GM23248 (cell line): ENCODE measurements at places on chromosomes 3 and 15. TPM values are rescaled to one million over a fixed set of nuclear protein-coding genes. Genes with fewer than 3 reads are reported as not detected.

DNA sequence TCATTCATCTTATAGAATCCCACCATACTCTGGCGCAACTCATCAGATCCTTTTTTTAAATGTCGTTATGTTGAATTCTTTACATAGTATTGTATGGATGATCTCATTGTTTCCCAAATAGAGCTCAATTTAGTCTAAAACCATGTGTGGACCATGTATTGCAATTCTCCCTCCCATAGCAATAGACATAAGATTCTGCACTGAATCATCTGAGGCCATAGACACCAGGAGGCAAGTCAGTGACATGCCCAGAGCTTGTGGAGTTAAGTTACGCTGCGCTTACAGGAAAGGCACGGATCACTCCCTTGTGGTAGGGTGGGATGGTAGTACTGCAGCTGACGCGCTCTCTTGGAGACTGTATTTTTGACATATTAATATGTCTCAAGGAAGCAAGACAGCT, 211.0 kb downstream of the GABRB3 start:
- H3K27ac ChIP-seq = no peak overlapping the region
- H3K36me3 ChIP-seq = no peaks in the 10 kb centered on the region
- H3K4me3 ChIP-seq = no peak overlapping the region
- no peaks in the 10 kb centered on the region for H3K27me3 ChIP-seq

DNA sequence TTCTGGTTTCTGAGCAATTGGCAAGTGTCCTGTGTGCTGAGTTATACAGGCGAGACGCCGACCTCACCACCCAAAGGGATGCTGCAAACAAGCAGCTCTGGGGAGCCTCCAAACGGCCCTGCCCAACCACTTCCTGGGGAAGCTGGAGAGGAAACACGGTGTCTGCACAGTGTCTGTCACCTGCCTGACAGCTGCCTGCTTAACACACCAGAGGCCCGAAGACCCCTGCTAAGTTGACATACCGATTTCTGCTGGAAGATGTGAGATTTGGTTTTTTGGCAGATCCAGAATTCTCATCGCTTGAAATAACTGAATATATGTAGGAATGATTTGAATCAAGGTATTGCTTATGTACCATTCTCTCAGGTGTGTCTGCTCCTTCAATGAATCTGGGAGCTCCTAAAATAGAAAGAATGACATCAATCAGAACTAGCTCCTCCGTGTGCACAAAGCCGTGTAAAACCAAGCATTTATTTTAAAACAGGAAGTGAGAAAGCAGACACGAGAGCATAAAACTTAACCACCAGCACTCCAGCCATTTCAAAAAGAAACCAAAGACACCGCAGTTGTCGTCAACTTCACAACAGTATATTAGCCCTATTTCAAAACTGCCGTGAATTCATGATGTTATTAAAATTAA, 27.2 kb downstream of the LRRC2 start:
- peak overlapping the region; percentile 57 for H3K27ac ChIP-seq
- peak overlapping the region; percentile 29 for H3K4me3 ChIP-seq
- DNase-seq = peak; percentile 94
- peaks cover 33% of the 10 kb centered on the region for H3K4me1 ChIP-seq

GRCh38 chr15:76185716-76186115, 125.6 kb downstream of the ETFA start:
- no peaks in the 10 kb centered on the region for H3K27me3 ChIP-seq
- peaks cover 17% of the 10 kb centered on the region for H3K4me1 ChIP-seq
- no peaks in the 10 kb centered on the region for H3K36me3 ChIP-seq
- H3K27ac ChIP-seq = peak overlapping the region; percentile 20; the same call in 1 of the 2 replicates
- peak; percentile 87 for DNase-seq
- H3K4me3 ChIP-seq = no peak overlapping the region

DNA sequence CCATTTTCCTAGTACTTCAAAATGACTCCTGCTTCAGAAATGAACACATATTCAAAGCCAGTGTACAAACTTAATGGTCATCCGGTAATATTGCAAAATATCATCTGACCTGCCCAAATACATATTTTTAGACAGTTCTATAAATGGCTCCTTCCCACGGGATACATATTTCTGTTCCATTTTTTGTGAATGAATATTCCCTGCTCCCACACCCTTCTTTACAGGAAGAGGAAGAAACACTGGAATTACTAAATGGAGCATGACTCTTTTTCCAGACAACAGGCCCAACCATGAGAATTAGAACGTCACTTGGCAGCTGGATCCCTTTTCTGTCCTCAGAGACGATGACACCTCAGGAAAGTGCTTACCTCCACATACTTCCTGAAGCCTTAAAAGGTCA, 38.0 kb upstream of the CBLB start:
- peaks cover 39% of the 10 kb centered on the region for H3K4me1 ChIP-seq
- DNase-seq = peak; percentile 91
- H3K27ac ChIP-seq = peak overlapping the region; percentile 91
- H3K27me3 ChIP-seq = no peaks in the 10 kb centered on the region
- H3K36me3 ChIP-seq = no peaks in the 10 kb centered on the region

- no peak for DNase-seq
- no peaks in the 10 kb centered on the region for H3K4me1 ChIP-seq
- H3K27me3 ChIP-seq = no peaks in the 10 kb centered on the region
- no peak overlapping the region for H3K27ac ChIP-seq
- H3K4me3 ChIP-seq = no peak overlapping the region
Observed at GRCh38 chr3:45683417-45684326, 5.5 kb upstream of the SACM1L start.

GRCh38 chr3:16335772-16336645, 71.0 kb downstream of the OXNAD1 start:
- DNase-seq = no peak
- H3K36me3 ChIP-seq = no peaks in the 10 kb centered on the region
- peaks cover 39% of the 10 kb centered on the region for H3K4me1 ChIP-seq
- H3K27ac ChIP-seq = no peak overlapping the region

DNA sequence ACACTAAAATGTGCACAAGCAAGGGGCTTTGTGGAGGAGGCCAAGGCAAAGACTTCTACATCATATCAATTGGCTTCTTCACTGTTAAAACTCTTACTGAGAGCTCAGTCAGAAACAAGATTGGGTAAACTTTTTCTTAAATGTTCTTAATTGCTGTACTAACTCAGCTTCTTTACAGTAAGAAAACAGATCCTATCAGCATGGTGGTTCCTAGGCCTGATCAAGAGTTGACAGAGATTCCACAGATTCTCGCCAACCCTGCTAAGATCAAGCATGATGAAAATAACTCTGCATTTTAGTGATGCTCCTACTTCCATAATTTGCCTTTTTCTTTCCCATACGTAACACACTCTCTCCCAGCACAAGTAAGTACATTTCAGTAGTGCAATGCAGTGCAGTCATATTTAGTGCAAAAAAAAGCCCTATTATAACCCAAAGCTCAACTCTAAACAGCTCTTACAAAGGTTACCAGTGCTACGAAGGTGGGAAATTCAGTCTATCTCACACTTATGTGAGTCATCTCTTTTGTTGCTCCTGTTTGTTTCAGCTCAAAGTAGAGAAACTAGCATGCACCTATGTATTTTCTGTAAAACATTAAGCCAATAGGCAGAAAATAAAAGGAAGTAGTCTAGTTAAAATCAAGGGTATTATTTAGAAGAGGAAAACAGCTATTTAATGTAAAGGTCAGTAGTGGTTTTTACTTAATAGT, 29.9 kb downstream of the TIGIT start:
- no peaks in the 10 kb centered on the region for H3K27me3 ChIP-seq
- no peaks in the 10 kb centered on the region for H3K4me1 ChIP-seq
- DNase-seq = no peak
- H3K36me3 ChIP-seq = no peaks in the 10 kb centered on the region
- no peak overlapping the region for H3K4me3 ChIP-seq
- no peak overlapping the region for H3K27ac ChIP-seq

SH3BP5 gene
- 39.2 and 69.2 TPM in 2 replicates for total RNA-seq

DNA sequence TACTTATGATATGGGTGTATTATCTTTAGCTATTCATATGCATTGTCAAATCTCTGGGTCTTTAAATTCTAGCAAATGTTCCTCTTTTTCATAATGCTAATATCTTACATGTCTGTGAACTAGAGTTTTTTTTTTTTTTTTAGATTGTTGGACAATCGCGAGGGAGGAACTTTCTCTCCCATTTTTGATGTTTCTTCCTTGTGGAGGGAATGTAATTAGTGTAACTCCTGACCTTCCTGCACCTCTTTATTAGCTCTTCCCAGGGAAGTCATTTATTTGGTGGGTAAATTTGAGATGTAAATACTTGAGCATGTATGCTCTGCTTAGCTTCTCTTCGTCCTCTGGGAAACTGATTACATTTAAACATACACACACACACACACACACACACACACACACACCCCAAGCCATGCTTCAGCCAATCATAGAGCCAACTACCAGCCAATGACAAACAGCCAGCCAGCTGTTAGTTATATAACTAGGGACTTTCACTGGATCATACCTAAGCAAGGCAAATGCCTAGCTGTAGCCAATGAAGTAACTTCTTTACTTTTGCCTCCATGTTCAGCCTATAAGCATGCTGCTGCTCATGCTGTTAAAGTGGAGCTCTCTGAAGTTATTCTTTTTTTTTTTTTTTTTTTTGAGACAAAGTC, 8.3 kb upstream of the USP8 start:
- DNase-seq = no peak
- H3K27ac ChIP-seq = no peak overlapping the region
- no peak overlapping the region for H3K4me3 ChIP-seq
- no peaks in the 10 kb centered on the region for H3K4me1 ChIP-seq

CCDC39 gene
- total RNA-seq = not detected in 2 replicates

GRCh38 chr15:89226359-89227221, 5.2 kb upstream of the RLBP1 start:
- no peak overlapping the region for H3K4me3 ChIP-seq
- H3K27me3 ChIP-seq = no peaks in the 10 kb centered on the region; the same call in 1 of the 2 replicates
- peaks cover 9% of the 10 kb centered on the region; the same call in 1 of the 2 replicates for H3K4me1 ChIP-seq
- no peaks in the 10 kb centered on the region for H3K36me3 ChIP-seq

- H3K36me3 ChIP-seq = no peaks in the 10 kb centered on the region
- H3K4me3 ChIP-seq = no peak overlapping the region
- DNase-seq = no peak
- no peaks in the 10 kb centered on the region for H3K4me1 ChIP-seq
- H3K27ac ChIP-seq = no peak overlapping the region
- peaks cover 68% of the 10 kb centered on the region for H3K27me3 ChIP-seq
Observed at GRCh38 chr15:76065245-76065644, 5.5 kb downstream of the TMEM266 start.

DNA sequence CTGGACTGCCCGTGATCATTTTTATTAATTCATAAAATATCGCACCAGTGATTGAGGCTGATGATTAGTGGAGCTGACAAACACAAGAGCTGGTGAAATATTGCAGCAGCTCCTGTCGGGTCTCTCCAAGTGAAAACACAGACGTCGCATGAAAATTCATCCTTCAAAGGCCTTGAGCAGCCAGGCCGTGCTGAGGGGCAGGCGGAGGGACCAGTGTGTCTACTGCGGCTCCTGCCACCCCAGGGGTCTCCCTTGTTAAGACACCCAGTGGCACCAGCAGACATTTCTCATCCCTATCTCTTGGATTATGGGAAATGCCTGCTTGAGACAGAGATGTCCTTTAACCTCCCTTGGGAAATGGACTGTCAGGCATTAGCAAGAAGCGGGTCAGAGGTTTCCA, 289.4 kb upstream of the TLE3 start:
- H3K27ac ChIP-seq = no peak overlapping the region
- no peak for DNase-seq
- no peaks in the 10 kb centered on the region for H3K27me3 ChIP-seq
- no peak overlapping the region for H3K4me3 ChIP-seq

- H3K27me3 ChIP-seq = no peaks in the 10 kb centered on the region
- no peak overlapping the region for H3K27ac ChIP-seq
- DNase-seq = no peak
- no peak overlapping the region for H3K4me3 ChIP-seq
Observed at GRCh38 chr3:11917051-11917450, 70.4 kb upstream of the TAMM41 start.

DNA sequence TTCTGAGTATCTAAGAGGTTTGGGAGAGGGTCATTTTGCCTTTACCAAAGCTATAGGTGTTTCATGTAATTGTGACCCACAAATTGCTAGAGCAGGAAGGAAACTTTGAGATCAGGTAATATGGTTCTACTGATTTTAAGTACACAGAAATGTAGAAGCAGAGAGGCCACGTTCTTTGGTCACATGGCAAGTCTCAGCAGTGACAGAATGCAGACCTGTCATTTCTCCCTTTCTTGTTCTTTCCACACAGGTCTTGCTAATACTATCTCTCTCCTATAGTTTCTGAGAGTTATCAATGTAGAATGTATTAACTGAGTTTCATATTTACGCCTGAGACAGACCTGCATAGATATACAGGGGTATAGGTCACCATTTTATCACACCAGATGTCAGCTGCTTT, 10.9 kb upstream of the RTP1 start:
- no peak for DNase-seq
- no peaks in the 10 kb centered on the region for H3K27me3 ChIP-seq
- H3K4me1 ChIP-seq = peaks cover 46% of the 10 kb centered on the region
- peak overlapping the region; percentile 45; the same call in 1 of the 2 replicates for H3K27ac ChIP-seq
- no peaks in the 10 kb centered on the region for H3K36me3 ChIP-seq

- peak; percentile 93 for DNase-seq
- H3K4me3 ChIP-seq = no peak overlapping the region
- peaks cover 11% of the 10 kb centered on the region for H3K4me1 ChIP-seq
- H3K27ac ChIP-seq = no peak overlapping the region
- H3K36me3 ChIP-seq = no peaks in the 10 kb centered on the region
- no peaks in the 10 kb centered on the region for H3K27me3 ChIP-seq
Observed at GRCh38 chr3:71989165-71989564, 204.2 kb upstream of the PROK2 start.

PIGZ gene
- total RNA-seq = 3.9 and 5.7 TPM in 2 replicates

DNA sequence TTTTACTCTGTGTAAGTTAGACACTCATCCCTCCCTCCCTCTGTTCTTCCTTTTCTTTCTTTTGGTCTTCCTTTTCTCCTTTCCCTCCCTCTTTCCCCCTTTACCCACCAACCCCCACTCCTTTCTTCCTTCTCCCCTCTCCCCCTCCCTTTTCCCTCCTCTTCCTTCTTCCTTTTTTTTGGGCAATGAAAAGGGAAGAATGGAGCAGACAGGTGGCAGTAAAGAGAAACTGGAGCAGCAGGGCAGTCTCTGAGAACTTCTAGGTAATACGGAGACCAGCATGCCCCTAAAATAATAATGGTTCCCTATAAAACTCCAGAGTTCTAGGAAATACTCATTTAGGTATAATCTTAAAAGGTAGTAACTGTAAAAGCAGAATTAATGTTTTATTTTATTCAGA, 11.4 kb upstream of the GPR171 start:
- no peaks in the 10 kb centered on the region for H3K36me3 ChIP-seq
- no peaks in the 10 kb centered on the region for H3K27me3 ChIP-seq
- H3K27ac ChIP-seq = no peak overlapping the region

DNA sequence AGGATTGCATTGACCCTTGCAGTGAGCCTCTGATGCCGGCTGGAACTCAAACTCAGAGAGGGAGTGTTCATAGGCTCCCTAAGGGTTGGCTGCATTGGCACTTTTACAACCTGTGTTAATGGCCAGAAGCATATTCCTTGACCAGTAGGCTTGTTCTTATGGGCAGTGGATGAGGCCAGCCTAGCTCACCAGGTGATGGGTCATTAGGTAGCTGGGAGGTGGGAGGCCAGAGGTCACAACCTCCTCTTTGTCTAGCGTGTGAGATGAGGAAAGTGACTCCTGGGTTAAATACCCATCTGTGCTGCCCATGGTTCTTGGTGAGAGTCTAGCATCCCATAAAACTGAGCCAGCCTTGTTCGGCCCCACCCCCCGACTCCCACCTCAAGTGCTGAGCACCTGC, 275.7 kb upstream of the CTNNB1 start:
- no peaks in the 10 kb centered on the region for H3K27me3 ChIP-seq
- H3K4me1 ChIP-seq = no peaks in the 10 kb centered on the region
- no peak overlapping the region for H3K27ac ChIP-seq
- H3K36me3 ChIP-seq = no peaks in the 10 kb centered on the region
